Tongue (tissue), 3 donors: ENCODE measurements at places on chromosomes 5 and 9. TPM values are rescaled to one million over a fixed set of nuclear protein-coding genes. Genes with fewer than 3 reads are reported as not detected.

ABL1 gene
- total RNA-seq = 72.9 TPM

CAMK4 gene
- 8.4 TPM for total RNA-seq

ADRB2 gene
- total RNA-seq = 20.9 TPM

CDX1 gene
- total RNA-seq = 0.31 TPM
